ENCODE measurements at places on chromosomes 2 and 18.

DNA sequence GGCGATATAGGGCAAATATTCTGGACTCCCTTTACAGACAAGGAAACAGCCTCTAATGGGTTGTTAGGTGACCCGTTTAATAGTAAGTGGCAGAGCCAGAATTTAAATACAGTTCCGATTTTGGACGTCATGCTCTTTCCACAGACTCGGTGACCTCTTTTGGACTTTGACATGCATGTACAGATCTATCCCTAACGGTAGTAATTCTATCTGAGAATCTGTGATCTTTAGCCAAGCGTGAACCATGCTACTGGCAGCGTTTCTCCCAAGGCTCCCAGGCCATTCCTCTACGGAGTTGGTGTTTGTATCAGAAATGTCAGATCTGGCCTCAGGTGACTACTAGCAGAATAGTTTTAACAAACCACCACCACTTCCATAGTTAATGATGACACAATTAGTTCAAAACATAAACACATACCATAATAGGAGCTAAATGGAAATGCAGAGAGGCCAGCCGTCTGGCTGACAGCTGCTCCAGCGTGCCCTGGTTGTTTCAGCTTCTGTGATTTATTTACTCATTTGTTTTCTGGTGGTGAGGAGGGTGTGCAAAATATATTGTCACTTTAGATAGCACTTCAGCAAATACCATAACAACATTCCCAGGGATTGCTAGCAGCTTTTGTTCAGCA, 304.6 kb upstream of the LYPD1 start:
- DNase-seq, result no peak

DNA sequence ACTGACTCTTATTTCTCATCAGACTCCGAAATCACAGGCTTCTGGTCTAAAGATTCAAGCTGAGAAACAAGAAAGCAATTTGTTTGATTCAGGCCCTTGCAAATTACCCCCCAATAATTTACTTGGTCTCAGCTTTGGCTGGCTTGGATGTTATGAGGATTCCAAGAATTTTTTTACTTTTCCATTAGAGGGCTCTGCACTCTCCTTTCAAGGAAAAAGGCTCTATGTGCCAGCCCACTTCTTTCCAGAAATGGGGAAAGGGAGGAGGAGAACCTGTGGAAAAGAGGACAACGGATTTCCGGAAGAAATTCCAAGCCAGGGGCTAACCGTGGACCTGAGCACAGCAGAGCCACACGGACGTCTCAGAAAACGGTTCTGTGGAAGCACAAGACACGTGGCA, 44.4 kb downstream of the BCL11A start:
- DNase-seq, result no peak

DNA sequence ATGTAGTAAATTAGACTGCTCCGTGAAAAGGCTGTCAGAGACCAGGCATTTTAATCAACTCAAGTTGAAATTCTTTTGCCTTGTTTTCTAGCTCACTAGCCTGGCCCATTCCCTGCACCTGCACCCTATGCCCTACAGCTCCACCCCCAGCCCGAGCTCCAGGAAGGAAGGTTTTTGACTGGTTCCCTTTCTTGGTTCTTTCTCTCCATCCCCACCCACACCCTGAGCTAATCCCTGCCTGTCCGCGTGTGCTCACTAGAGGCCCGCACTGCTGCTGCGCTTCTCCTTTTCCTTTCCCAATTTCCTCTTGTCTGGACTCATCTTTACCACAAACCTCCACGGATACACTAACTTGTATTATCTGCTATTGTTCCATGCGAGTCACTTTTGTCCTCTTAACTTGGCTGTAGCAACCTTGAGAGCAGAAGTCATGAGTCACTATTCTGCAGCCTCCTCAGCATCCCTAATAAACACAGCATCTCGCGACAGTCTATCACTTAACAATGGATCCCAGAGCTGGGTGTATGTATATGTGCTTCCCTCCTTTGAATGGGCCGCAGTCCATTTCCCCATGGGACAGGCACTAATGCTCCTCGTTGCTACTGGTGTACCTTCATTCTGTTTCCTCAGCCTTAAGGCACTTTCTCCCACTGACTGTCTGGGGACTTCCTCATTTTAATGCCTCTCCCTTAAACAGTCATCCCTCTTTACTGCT, 36.5 kb downstream of the COLEC12 start:
- DNase-seq, result no peak

DNA sequence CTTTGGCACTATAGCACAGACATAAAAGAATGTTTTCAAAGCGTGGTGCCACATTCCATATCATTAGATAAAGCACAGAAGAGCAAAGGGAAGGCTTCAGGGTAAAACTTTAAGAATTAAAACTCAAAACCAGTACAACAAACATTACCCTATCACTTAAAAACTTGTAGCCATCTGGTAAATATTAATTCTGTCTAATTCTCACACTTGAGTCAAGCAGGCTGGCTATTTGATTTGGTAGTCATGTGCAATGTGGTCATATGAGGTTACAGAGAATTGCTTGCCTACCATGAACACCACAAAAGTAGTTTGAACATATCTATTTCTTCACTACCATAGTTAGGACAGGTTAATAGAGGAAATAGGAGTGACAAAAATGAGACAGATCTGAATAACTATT, 244.9 kb downstream of the IRS1 start:
- DNase-seq, result no peak

GRCh38 chr2:54906716-54907115, 143.5 kb downstream of the RTN4 start:
- no peak for DNase-seq
